ENCODE measurements at places on chromosomes 1 and 21.

DNA sequence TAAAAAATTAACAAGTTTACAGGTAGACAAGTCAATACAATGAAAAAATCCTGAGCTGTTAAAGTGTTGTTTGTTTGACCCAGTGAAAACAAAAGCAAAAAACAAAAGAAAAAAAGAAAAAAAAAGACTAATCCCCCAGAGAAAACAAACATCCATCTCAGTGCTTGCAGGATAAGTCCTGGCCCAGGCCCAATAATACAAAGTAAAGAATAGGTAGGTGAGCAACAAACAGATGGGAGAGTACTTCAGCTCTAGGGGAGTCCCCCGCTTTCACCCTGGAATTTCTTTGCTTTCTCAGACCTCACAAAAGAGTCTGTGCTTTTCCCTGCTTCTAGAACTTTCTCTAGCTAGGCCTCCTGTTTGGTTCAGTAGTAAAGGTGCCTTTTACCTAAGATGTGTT lies 70.3 kb downstream of the ABCA4 start:
- no peak for DNase-seq

DNA sequence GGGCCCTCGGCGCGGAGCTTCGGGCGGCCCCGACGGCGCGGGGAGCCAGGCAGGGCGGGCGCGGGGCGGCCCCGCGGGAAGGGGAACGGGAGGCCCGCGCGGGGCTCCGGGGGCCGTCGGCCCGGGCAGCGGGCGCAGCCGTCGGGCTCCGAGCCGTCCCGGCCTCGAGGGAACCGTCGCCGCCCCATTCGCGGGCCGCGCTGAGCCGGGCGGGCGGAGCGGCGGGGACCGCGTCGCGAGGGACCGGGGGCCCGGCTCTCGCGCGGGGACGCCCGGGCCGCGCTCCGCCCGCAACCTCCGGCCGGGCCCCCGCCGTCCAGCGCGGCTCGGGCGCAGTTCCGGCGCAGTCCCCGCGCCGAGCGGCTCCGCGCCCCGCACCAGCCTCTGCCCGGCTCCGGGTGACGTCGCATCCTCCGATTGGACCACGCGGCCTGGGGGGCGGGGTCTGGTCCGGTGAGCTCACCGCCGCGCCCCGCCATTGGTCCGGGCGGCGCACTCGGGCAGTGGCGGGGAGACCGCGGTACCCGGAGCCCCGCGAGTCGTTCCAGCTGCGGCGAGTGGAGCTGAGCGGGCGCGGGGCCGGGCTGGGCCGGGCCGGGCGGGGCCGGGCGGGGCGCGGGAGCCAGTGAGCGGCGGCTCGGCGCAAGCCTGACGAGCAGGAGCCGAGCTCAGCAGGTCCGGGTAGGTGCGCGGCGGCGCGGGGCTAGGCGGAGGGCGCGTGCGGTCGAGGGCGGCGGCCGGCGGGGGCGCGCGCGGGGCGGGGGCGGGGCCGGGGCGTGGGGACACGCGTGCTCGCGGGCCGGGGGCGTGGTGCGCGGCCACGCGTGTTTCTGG lies 66.7 kb upstream of the VAMP3 start:
- peak; percentile 95 for DNase-seq

GRCh38 chr1:165407398-165407797 lies 37.5 kb downstream of the RXRG start:
- no peak for DNase-seq

DNA sequence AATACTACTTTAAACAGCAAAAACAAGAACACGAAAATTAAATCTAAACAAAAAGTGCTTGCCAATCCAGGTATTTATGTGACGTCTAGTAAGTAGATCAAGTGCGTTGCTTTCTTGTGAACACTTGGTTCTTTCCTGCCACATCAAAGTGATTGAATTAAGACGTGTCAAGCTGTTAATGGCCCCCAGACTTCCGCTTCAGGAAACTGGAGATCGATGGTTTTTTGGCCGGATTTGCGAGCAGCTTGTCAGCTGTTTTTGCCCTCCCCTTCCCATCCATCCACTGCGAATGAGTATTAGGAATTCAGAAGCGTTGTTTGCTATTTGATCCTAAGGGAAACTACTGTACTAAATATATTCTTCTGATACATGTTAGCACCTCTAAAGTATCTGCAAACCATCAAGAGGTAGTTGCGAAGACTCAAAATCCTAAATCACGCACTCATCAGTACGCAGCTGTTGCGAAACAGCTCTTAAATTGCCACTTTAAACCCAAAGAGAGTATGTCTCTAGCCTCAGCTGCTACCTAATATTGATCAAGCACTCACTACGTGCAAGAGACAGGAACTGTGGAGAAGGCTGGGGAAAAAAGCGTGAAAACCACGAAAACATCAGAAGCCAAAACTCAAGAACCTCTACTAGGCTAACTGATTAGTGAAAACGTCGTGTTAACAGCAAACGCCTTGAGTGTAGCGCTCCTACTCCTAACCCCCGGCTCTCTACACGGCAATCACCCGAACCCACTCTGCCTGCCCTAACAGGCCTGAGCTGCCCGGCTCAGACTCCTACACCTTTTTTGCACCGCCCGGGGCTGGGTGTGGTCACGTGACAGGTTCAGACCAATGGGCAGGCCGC lies 473 bp upstream of the BRDT start:
- peak; percentile 35 for DNase-seq

DNA sequence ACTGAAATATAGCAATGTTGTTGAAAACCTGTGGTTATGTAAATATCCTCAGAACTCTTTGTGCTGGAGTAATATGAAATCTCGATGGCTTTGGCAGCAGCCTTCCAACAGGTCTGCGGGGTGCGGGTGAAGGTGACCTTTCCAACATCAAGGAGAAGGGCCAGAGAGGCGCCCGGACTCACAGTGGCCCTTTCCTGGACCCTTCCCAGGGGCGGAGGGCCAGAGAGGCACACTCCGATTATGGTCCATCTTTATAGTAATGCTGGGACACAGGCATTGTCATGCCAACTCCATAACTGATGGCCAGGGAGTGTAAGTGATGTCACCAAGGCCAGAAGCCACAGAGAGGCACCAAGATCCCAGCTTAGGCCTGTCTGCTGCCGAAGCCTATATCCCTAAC lies 18.1 kb downstream of the SLC37A1 start:
- DNase-seq, result no peak

GRCh38 chr21:22806278-22806677 lies 1808.1 kb downstream of the NCAM2 start:
- DNase-seq, result no peak

GRCh38 chr21:15240848-15241247 lies 176.0 kb upstream of the NRIP1 start:
- no peak for DNase-seq

GRCh38 chr1:162878000-162878596 lies 17.1 kb upstream of the CCDC190 start:
- peak; percentile 64 for DNase-seq

DNA sequence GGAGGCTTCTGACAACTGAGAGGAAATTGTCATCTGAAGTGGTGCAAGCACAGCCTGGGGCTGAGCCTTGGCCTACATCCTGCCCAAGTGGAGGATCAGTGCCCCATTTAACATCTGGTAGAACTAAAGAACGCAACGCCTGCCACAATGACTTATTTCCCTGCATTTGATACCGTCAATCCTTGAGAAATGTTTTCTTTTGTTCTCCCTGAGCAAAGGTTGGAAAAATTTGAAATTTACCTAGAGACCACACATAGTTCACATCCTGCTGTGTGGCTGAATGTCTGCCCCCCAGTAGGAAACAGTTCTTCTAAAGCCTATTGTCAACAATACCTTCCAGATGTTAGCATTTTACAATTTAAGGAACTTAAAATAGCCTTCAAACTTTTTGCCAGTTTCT lies 5.6 kb upstream of the RGS4 start:
- DNase-seq, result no peak

GRCh38 chr1:228497817-228498216 lies 10.6 kb downstream of the RNF187 start:
- DNase-seq, result no peak

- DNase-seq, result no peak
Measured at GRCh38 chr1:75612976-75613375, 2.1 kb upstream of the SLC44A5 start.

GRCh38 chr21:38850277-38850951 lies 44.7 kb downstream of the ETS2 start:
- DNase-seq, result no peak

DNA sequence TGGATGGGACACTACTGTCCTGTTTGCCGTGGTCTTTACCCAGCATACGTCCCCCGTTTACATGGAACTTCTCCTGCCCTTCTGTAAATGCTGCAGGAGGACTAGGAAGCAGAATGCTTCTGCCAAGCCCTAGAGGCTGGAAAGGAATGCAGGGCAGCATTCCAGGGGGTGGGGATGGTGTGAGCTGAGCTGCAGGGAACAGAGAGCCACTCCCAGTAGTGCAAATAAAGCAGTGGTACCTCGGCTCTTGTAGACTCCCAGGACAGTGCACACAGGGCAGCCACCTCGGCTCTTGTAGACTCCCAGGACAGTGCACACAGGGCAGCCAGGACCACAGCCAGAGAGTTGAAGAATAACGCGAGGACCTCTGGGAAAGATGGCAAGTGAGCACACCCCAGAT lies 35.4 kb downstream of the PTPRU start:
- DNase-seq, result no peak

- no peak for DNase-seq
Measured at GRCh38 chr1:178659789-178660208, 65.2 kb upstream of the RALGPS2 start.

DNA sequence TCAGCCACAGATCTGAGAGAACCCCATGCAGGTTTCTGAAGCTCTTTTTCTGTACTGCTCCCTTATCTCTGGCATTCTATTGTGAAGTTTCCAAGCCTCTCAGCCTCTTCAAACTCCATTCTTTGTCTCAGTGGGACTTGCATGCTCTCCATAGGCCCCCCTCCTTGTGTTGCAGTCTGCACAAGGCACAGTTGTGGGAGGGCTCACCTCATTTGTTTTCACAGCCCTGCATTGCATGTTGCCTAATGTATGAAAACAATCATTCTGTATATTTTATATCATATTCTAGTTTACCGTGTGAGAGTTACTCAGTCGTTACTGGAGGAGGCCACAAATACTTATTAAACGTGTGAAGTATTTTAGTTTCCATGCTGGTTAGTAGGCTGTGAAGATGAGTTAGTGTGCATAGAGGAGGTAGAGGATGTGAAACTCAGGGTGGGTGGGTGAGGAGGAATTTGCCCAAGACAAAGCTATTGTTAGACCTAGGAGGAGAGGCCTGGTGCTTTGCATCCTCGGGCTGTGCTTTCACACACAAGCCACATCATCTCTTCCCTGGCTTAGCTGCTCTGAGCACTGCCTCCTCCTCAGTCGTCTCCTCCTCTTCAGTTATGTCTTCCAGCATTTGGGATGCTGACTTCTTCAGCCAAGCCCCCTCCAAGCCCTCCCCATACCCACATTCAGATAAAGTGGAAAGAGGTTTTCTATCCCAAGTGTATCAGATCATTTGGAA lies 7.8 kb upstream of the CHI3L2 start:
- DNase-seq, result peak; percentile 78

GRCh38 chr1:64923294-64923718 lies 43.0 kb downstream of the JAK1 start:
- DNase-seq, result peak; percentile 64

DNA sequence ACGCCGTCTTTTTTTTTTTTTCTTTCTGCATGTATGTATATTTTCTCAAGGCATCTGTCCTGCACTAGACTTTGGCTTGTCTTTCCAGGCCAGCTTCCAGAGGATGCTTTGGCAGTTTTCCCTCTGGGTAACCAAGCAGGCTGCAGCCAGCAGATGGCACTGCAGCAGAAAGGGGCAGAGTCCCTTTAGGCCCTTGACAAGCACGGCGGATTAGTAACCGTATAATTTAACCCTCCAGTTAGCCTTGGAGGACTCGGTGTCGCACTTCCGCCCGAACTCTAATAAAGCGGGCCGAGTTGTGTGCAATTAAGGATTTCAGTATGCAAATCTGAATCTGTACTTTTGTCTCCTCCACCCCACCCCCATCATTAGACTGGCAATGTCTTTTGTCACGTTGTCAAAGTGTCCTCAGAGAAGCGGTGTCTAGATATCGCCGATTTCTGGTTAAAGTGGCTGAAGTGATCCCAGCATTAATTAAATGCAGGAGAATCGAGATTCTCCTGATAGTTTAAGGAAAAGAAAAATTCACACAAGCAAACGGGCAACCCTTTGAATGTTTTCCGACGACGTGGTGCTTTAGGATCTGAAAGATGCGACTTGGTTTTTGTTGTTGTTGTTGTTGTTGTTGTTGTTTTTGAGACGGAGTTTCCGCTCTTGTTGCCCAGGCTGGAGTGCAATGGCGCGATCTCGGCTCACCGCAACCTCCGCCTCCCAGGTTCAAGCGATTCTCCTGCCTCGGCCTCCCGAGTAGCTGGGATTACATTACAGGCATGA lies 1.1 kb upstream of the TMEM167B start:
- peak; percentile 77 for DNase-seq

DNA sequence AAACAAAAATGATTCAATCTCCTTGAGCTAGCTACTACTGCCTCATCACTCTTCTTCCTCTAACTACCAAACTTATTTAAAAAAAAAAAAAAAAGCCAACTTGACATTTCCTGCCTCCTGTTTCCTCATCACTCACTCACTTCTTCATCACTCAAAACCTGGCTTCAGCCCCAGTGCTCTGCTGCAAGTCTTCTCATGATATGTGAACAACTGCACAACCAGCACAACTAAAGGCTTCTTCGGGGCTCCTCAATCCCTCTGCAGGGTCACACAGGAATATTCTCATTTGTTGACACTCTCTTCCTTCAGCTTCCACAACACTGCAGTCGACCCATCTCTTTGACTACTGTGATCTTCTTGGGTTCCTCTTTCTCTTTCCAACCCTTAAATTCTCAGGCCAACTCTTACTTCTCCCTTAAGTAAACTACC lies 7.6 kb downstream of the MTF1 start:
- peak; percentile 10 for DNase-seq

GRCh38 chr1:62022382-62022983 lies 172.2 kb upstream of the L1TD1 start:
- DNase-seq, result no peak

- DNase-seq, result no peak
Measured at GRCh38 chr21:14520535-14520934, 25.6 kb downstream of the SAMSN1 start.

DNA sequence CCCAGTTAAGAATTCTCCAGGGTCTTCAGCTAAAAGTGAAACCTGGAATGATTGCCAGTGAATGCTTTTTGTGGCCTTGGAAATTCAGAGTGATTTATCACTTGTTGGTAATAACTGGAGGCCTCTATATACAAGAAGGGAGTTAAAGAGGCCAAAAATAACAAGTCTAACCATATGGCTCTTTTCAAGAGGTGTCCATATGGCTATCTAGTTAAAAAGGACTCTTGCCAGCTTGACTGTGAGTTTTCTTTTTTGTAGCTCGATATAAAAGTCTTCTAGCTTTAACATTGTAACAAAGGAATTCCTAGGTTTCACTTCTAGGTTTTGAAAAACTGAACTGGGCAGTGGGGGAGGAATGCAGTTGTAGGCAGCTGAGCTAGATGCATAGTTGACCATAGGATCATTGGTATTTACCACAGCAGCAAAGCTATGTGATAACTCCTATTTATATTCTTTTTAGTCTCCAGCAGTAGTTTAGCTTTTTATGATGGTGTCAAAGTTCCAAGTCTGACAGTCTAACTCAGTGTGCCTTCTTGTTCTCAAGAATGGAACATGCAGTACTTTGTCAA lies 44.4 kb downstream of the CACHD1 start:
- DNase-seq, result no peak
